ENCODE measurements at places on chromosomes 5 and 9.

GRCh38 chr5:11182441-11183080 is 421.5 kb upstream of the DAP start:
- no peak for DNase-seq

- no peak for DNase-seq
Observed at GRCh38 chr5:52725808-52726207, 61.9 kb upstream of the ITGA1 start.

GRCh38 chr5:1186351-1187233 is 14.8 kb upstream of the SLC6A19 start:
- no peak for DNase-seq

- DNase-seq: no peak
Observed at GRCh38 chr5:115599924-115600323, 2.4 kb downstream of the TICAM2 start.

DNA sequence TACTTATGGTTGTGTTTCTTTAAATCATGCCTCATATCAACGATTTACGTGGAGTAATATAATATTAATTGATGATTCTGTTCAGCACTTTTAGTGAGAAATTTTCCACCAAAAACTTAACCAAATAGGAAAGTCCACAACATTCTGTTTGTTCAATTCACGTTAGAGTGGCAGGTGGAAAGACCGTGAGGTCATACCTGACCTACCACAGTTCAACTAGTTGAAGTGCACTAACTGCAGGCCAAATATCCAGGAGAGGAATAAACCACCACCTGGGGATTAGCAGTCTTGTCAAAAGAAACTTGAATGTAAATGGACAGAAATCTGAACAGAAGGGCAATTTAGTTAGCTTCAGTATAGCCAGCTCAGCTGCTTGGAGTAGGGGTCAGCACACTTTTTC is 577.7 kb downstream of the KIF4B start:
- DNase-seq: no peak

DNA sequence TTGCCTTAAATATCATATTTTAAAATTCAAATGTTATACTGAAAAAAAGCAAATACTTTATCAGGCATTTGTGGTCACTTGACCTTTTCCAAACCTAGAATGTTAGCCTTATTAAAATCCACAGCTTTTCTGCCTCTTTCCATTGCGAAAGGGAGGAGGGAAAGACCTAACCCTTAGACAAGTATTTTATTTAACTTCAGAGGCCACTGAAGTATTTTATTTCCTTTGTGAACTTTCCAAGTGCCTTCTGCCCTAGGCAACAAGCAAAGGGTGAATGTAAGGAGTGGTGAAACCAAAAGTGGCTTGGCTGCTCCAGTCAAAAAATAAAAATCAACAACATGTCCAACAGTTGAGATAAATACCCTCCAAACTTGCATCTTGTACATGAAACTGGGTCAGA is 376.1 kb downstream of the EFNA5 start:
- no peak for DNase-seq

DNA sequence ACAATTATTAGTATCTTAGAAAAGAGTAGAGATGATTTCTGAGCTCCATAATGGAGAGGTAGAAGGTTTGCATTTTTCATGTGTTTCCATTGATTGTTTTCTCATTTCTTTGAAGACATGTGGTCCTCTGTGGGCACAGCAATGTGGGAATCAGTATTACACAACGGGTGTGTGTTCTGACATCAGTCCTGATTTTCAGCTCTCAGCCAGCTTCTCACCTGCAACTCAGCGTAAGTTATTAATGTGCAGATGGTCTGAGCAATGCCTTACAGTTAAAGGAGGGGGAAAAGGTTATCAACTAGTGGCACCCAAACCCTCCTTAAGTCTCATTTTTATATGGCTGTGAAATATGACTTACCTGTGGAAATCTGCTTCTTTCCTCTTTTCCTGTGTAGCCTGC is 59.1 kb downstream of the ITGA2 start:
- no peak for DNase-seq

GRCh38 chr5:118236108-118236849 is 752.1 kb downstream of the DTWD2 start:
- no peak for DNase-seq

DNA sequence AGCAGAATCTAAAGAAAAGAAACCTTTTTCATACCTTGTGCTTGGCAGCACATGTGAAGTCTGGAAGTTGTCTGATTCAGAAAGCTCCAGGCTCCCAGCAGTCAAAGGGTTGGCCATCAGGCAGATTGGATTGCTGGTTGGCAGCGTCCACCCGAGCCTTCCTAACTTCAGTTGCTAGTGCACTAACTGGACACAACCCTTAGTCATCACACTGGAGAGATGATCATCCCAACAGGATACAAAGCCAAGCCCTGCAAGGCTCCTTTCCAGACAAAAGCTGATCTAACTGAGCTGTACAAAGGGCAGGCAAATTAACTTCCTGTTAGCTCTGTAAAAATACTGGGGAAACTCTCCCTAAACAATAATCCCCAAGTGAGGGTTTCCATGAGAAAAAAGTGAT is 185.6 kb downstream of the SNX18 start:
- no peak for DNase-seq

GRCh38 chr5:126780165-126780827 is 3.4 kb downstream of the LMNB1 start:
- DNase-seq: no peak
